ENCODE measurements at places on chromosomes 6 and 20.

DNA sequence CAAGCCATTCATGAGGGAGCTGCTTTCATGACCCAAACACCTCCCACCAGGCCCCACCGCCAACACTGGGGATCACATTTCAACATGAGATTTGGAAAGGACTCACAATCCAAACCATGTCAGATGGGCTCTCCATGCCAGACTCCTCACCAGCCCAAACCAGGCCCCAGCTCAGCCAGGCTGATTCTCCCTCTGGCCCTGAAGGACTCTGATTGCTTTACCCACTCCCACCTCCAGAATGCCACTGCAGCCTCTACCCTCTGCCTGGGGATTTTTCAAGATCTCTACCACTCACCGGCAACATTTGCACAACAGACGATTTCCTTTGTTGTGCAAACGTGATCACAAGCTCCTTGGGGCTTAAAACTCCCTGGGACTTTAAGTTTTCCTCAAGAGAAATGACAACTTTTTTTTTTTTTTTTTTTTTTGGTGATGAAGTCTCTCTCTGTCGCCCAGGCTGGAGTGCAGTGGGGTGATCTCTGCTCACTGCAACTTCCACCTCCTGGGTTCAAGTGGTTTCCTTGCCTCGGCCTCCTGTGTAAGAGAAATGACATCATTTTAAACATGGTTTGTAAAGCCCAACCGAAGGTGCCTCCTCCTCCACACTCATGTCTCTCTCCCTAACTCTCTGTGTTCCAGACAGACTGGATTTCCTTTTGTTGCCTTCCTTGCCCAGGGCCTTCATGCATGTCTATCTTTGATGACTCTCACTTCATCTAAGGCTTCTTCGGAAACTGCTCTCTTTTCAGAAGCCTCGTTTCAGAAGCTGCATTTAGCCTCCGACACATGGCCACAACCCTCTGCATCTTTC, 147.0 kb downstream of the CDH26 start:
- no peak for DNase-seq

- no peak for DNase-seq
Measured at GRCh38 chr6:20704325-20705025, 170.2 kb downstream of the CDKAL1 start.

DNA sequence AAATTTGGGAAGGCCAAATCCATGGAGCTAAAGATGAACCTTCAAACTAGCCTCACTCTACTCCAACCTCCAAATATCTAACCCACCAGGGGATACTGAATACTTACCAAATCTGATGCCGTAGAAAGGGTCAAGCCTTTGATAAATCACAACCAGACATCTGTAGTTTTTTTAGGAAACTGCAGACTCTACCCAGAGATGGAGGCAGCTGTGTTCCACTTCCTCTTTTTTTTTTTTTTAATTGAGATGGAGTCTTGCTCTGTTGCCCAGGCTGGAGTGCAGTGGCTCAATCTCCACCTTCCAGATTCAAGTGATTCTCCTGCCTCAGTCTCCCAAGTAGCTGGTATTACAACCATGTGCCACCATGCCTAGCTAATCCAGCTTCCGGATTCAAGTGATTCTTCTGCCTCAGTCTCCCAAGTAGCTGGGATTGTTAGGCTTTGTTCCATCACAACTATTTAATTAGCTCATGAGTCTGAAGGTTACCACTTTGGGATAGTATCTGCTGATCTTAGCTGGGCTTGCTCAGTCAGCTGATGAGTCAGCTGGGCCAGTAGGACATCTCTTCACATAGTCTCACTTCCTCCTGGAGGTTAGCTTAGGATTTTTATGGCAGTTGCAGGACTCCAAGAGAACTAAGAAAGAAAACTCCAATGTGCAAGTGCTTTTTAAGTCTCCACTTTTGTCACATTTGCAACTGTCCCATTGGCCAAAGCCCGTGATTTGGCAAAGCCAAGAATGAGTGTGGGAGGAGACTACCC, 13.3 kb downstream of the FRK start:
- DNase-seq, result no peak

GRCh38 chr20:40497899-40498691, 190.9 kb downstream of the MAFB start:
- no peak for DNase-seq

DNA sequence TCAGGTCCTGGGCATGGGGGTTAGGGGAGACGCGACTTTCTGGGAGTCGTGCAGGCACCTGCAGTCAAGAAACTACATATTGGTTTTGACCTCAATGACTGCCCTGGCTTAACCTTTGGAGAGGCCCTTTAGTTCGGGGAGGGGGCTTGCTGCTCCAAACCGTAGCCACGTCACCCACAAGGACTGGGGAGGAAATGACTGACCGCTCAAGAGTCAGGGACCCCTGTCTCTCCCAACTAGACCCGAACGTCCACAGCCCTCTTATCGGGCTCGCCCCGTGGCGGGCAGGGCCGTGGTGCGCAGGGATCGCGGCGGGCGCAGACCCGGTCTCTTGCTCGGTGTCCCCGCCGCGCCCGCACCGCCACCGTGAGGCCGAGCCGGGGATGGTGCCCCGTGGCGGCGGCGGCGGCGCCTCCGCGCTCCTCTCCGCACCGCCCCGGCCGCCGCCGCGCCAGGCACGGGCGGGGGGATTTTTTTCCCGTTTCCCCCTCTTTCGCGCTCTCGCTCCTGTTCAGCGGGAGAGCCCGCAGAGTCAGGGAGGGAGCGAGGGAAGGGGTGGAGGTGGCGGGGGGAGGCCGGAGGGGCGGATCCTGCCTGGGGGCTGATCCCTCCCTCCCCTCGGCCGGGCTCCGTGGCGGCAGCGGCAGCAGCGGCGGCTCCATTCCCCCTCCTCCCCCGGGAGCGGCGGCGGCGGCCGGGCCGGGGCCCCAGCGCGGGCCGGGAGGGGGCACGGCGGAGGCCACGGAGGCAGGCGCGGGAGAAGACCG, at the start of gene BRPF3:
BRPF3 (plus strand) TSS at position 632 of the 767 bp plus-strand sequence. CDS start 3,579 bp downstream, outside the sequence.
- peak; percentile 79 for DNase-seq

- DNase-seq, result no peak
Measured at GRCh38 chr6:16057446-16057845, 71.4 kb upstream of the MYLIP start.

- DNase-seq, result no peak
Measured at GRCh38 chr6:39041072-39041471, 7.5 kb upstream of the GLP1R start.

DNA sequence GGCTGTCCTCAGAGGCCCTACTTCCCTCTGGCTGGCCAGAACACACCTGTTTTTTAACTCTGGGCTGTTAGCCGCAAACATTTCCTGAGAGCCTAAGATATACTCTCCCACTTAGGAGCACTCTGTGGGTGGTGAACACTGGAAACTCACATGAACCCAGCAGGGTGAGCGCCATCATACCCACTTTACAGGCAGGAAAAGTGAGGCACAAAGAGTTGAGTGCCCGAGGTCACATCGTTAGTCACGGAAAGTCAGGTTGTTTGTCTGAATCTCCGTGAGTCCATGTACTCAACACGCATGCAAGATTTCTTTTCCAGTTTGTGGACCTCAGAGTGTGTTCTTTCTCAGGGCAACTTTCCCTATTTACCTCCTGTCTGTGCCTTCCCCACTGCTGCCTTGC, 1.9 kb downstream of the BAK1 start:
- no peak for DNase-seq

GRCh38 chr20:39528436-39528835, 566.3 kb downstream of the DHX35 start:
- DNase-seq, result no peak

GRCh38 chr20:57395111-57395966, 4.1 kb downstream of the RBM38 start:
- DNase-seq, result no peak

- no peak for DNase-seq
Measured at GRCh38 chr20:14477125-14477524, 139.7 kb upstream of the FLRT3 start.

- DNase-seq, result no peak
Measured at GRCh38 chr20:22796469-22797077, 212.2 kb upstream of the FOXA2 start.

DNA sequence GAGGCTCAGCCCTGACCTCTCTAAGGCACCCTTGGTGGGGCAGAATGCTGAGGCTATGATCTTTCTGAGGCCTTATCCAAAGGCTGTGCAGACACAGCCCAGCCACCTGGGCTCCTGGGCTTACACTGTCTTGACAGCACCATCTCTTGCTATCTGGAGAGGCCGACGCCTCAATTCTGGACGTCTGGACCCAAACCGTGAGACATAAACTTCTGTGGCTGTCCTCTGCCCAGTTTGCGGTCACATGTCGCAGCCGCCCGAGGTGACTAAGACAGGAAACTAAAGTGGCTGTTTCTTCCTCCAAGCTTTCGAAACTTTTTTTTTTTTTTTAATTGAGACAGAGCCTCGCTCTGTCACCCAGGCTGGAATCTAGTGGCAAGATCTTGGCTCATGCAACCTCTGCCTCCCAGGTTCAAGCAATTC, 49.3 kb downstream of the PRR18 start:
- no peak for DNase-seq

DNA sequence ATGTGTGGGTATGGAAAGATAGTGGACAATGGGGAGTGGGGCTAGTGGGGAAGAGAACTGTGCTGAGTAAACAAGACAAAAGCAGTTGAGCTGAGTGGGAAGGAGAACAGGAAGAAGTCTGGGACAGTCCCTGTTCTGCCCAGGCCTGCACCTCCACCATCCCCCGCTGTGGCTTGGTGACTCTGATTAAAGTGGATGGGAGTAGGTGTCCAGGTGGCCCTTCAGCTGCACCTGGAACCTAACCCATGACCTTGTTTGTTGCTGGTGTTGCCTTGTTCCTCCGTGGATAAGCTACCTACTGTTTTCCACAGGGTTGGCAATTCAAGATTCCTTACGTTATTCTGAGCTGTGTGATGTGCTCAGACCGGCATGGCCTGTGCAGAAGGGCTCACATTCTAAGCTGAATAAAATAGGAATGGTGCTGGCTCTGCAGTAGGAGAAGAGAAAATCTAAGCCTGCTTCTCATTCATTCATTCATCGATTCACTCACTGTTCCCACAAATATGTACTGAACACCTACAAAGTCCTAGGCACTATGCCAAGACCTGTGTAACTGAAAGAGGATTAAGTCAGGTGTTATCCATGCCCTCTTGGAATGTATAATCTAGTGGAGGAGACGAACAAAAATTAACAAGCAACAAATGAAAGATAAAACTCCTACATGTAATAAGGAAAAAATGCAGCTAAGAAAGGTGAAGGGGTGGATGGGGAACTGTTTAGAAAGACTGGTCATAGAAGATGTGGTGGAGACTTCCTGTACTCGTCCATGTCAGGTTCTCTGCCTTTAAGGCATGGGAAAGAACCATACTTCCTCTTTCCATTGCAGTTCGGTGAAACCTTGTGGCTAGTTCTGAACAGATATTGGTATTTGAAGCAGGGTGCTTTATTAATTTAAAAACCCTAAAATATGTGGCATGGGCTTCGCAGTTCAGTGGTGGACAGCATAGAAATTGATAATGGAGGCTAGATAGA, 10.1 kb upstream of the CALHM6 start:
- DNase-seq, result no peak

DNA sequence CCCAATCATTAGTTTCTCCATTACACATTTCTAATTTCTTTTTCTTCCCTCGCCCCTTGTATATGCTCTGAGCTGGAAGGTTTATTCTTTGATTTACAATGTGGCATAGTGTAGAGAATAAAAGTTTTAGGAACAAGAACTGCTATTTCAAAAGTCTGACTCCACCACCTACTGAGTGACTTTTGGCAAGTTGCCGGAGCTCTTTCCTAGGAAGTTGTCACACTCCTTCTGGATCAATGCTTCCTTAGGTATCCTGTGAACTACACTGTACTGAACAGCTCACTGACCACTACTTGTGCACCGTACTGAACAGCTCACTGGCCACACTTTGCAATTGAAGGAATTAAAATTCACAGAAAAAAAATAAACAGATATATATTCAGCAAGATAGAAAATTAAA, 458.2 kb downstream of the FRK start:
- DNase-seq, result no peak

DNA sequence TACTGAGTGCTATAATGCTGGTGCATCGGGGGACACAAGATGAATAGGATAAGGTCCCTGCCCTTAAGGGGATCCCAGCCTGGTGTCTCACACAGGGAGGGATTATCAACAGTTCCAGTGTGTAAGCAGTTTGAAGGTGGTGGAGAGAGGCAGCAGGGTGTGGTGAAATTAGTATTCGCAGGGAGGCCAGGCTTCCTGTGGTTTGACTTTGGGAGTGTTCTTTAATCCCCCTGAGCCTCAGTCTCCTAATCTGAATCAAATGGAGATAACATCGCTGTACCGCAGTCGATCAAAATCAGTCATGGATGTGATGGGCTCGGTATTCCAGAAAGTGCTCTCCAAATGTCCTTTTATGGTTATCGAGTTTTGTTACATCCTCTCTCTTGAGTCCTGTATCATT, 288.1 kb upstream of the SUPT3H start:
- no peak for DNase-seq

DNA sequence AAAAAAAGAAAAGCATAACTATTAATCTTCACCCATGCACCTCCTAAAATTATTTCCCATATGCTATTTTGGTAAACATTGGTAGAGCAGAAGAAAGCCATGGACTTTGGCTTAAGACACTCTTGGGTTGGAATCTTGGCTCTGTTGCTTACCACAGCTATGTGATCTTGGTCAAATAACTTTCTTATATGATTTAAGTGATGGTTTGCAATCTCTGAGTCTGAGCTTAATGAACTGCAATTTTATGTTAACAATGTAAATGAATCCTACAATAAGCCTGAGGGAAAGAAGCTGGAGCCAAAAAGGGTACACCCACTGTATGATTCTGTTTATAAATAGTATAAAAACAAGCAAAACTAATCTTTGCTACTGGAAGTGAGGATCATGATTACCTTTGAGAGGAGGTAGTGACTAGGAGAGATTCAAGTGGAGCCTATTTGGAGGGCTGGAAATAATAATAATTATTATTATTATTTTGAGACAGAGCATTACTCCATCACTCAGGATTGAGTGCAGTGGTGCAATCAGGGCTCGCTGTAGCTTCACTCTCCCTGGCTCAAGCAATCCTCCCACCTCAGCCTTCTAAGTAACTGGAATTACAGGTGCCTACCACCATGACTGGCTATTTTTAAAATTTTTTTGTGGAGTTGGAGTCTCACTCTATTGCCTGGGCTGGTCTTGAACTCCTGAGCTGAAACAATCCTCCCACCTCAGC, 34.5 kb downstream of the ABRACL start:
- DNase-seq, result no peak

DNA sequence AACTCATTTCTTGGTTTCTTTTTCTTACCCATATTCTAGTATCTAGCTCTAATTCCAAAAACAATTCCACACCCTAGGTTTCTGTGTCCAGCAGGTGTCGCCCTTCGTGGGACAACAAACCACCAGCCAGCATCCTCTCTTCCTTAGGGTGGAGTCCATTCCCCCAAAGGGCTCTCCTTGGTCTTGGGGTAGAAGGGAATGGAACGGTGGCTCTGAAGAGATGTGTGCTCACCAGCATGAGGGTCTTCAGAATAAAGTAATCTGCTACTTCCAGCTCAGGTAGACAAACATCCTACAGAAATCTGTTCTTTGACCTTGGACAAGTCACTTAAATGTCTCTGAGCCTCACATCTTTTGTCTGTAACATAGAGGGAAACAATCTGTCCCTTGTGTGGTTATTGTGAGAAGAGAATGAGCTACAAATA, 7.2 kb downstream of the HLA-DMB start:
- peak; percentile 64 for DNase-seq

DNA sequence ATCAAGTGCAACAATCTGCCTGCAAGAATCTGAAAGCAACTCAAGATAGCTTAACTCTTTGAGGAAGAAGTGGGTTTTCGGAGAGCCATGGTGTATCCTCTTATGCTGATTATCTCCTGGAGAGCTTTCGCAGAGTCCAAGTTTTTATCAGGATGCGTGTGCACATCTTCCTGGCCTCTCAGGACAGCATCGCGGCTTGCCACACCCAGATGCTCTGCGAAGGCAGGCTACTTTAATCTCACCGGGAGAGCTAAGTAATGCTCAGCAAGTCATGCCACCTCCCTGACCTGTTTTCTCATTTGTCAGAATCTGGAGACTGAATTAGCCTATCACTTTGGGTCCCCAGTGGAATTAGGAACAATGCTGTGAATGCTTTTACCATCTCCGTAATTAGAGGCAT, 52.9 kb downstream of the TTI1 start:
- no peak for DNase-seq

Measured in stimulated activated effector memory CD8-positive, alpha-beta T cell treated with anti-CD3 and anti-CD28 coated beads, Interleukin-12 subunit alpha, Interleukin-12 subunit beta, amount 100 ng/mL, for 72 hours (primary cell).